Inflammatory macrophage (primary cell): ENCODE measurements at places on chromosomes 11 and 22.

- no peak for DNase-seq
Observed at GRCh38 chr22:49323751-49324415, 503.8 kb downstream of the BRD1 start.

DNA sequence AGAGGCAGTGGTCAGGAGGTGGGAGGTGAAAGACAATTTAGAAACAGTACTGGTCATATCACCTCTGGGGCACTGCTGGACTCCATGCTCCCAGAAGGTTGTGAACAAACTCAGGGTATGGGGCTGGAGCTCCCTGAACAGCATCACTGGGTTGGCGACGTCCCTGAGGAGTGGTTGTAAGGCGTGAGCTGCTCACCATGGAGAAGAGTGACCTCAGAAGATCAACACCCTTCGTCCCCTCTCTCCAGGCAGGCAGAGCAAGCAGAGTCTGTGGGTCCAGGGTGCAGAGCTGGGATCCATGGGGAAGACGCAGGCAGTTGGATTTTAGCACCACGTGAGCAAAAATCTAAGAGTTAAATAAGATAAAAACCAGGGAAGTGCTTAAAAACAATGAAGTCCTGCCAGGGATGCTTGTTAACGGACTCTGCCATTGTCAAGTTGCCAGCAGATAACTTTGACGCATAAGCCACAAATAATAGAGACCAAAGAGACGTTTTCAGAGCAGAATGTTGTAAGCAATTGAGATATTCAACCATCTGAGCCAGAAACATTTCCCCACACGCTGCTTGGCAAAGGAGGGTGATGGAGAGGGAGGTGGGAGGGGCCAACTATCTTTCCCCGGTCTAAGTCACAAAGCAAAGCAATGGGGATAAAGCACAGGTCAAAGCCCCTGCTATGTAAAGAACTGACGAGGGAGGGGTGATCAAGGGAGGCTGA is 13.6 kb downstream of the PNPLA5 start:
- DNase-seq: no peak

GRCh38 chr22:50194037-50194805 is 6.6 kb upstream of the SELENOO start:
- no peak for DNase-seq

DNA sequence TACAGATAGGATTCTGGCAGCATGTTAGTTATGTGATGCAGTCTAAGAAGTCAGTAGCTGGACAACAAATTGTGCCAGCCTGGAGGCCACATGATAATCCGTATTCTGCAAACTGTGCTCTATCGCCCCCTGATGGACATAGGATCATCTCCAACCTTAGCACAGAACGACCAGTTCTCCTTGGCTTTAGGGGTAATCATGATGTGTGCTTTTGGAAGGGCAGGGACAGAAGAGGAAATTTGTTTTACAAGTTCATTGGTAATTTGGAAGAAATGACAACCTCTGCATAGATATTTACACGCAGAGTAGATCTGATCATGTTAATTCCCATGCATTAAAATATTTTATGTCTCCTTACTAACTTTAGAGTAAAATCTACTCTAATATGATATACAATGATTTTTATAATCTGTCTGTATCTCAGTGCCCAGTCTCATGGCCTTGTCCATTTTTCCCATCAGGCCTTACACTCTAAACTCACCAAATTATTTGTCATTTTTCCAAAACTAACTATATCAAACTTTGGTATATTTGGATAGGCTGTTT is 12.1 kb downstream of the OR10D3 start:
- peak; percentile 66 for DNase-seq

- DNase-seq: no peak
Observed at GRCh38 chr11:14418801-14419417, 59.9 kb upstream of the RRAS2 start.

DNA sequence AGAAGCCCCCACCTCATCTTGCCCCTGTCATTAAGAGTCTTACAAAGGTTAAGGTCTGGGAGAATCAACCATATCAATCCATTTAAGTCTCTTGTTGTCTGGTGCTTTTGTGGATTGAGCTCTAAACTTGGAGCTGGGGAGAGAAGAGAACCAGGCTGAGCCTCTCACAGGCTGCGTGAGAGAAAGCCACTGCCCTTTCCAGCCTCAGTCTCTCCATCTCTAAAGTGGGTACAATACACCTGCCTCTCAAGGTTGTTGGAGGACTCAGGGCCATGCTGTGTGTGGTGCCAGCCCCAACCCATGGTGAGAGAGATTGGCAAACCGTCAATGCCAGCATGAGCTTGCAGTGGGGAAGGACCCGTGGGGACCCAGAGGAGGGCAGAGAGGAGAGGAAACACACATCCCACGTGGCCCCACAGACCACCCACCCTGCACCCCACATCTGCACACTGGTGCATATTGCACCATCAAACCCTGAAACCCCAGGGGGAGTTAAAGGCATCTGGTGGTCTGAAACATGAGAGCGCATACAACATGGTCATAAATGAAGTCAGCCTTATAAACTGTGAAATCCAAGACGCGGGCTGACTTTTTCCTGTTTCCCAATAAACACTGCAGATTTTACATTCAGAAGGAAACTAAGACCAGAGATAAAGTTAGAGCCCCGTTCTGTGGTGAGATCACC is 27.5 kb upstream of the FBLN1 start:
- DNase-seq: no peak

- no peak for DNase-seq
Observed at GRCh38 chr11:69373251-69373635, 79.3 kb downstream of the MYEOV start.

GRCh38 chr11:74971424-74971823 is 17.3 kb upstream of the NEU3 start:
- no peak for DNase-seq

DNA sequence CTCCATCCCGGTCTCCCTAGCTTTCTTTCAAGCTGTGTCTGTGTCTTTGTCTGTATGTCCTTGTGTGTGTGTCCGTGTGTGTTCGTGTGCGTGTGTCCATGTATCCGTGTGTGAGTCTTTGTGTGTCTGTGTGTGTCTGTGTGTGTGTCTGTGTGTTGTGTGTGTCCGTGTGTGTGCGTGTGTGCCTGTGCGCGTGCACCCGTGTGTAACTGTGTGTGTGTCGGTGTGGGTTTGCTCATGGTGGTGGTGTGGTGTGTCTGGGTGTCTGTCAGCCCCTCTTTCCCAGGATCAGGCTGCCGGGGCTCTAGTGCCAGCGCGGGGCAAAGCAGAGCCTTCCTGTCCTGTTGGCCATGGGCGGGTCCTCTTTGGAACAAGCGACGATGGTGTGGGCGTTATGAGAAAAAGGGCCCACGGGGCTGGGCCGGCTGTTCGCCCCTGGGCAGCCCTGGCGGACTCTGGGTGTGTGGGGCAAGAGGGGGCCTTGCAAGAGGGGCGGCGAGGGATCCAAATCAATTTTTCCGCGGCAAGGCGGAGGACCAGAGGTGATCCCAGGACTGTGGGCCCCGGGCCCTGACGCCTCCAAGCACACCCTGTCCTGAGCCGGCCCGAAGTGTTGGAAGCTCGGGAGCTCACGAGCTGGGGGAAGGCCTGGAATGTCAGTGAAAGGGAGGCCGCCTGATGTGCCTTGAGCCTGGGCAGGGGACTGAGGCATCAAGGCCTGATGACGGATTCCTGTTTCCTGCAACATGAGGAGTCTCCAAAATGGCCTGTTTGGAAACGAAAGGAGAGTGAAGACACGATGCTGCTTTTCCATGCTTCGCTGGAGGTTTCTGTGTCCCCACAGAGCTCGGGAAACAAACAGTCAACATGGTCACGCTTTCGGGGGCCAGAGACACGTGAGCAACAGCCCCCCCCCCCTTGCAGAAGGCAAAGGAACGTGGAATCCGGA is 3929.2 kb upstream of the OR11H1 start:
- no peak for DNase-seq

- DNase-seq: peak; percentile 48
Observed at GRCh38 chr22:46777609-46777970, 15.1 kb downstream of the TBC1D22A start.

- DNase-seq: no peak
Observed at GRCh38 chr22:38304526-38304925, 12.7 kb downstream of the CSNK1E start.

GRCh38 chr11:74956397-74957015 is 7.4 kb downstream of the SPCS2 start:
- no peak for DNase-seq
